ENCODE measurements at places on chromosomes 1 and 21.

- no peak for DNase-seq
Measured at GRCh38 chr1:153888533-153888932, 34.2 kb downstream of the GATAD2B start.

DNA sequence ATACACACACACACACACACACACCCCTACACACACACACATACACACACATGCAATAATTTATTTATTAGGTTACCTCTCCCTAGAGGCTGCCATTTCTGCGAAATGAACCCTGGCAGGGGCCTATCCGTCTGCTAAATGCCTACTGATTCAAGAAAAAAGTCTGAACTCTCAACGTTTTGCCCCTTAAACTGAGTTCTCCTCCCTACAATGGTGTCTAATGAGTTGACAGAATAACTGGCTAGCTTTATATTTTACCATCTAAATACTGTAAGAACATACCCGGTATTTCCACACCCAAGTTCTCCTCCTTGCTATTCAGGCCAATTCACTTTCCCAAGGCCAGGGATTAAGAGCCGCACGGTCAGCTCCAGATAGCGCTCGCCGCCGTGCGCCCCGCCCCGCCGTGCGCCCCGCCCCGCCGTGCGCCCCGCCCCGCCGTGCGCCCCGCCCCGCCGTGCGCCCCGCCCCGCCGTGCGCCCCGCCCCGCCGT is 339 bp upstream of the RNPC3 start:
- peak; percentile 21 for DNase-seq

DNA sequence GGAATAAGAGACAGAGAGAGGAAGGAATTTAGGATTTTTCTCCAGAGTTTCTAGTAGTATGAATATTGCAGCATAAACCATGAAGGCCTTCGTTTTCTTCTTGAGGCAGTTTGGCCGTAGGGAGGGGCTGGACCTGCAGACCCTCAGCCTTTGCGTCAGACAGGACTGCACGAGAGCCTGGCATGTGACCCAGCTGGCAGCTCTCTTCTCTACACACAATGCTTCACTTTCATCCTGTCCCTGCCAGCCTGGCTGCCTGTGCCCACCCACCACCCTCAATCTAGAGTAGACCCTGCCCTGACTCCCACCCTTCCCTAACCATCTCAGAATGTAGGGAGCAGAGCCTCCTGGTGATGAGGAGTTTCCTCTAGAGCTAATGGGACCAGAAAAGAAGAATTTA is 1.6 kb downstream of the CA14 start:
- DNase-seq: no peak

- DNase-seq: no peak
Measured at GRCh38 chr1:205518661-205519540, 14.4 kb downstream of the CDK18 start.
